ENCODE measurements at places on chromosomes 12 and 14. TPM values are rescaled to one million over a fixed set of nuclear protein-coding genes. Genes with fewer than 3 reads are reported as not detected.

DNA sequence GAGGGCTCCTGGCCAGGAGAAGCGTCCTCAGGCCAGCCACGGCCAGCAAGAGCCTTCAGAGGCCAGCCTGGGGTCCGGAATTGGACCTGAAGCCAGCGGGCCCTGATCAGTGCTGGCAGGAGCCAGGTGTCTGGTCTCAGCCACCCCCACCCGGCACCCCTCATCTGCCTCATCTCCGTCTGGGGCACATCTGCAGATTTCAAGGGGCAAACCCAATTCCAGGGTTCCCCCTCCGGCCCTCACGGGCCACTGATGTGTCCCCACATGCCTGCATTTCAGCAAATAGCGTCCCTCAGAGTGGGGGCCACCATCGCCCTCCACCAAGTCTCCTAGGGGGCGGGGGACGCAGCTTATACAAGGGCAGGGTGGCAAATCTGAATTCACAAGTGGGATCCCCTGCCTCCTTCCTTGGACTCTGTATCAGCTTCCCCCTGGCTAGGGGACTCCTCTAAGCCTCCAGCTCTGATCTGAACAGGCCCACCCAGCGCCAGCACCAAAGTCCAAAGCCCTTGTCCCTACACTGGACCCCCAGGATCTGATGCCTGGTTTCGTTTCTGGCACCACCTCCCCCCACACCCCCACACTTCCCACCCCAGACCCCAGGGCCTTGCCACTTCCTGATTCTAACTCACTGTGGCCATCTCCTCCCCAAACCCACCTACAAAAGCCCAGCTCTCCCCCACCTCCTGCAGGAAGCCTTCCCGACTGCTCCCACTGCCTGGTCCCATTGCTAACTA lies 10.1 kb downstream of the TMEM179 start:
- DNase-seq = peak; percentile 32

DNA sequence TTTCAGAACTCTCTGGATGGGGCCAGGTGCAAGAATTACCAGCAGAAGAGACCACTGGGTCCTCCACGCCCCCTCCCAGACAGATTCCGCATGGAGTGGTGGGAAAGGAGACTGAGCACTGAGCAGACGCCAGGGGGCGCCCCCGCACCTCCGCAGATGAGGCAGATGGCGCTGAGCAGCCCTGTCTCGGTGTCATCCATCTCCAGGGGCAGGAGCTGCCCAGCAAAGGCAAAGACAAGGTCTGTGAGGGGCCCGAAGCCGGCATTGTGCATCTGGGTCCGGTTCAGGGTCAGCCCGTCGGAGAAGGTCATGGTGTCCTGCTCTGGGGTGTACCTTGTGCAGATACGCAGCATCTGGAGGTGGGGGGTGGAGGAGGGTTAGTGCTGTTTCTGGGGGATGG lies 6.3 kb upstream of the ITGB7 start:
- peak; percentile 93 for DNase-seq

LRRK2 gene
- 0.74 TPM for polyA plus RNA-seq

OR4K2 gene
- polyA plus RNA-seq = not detected

DNA sequence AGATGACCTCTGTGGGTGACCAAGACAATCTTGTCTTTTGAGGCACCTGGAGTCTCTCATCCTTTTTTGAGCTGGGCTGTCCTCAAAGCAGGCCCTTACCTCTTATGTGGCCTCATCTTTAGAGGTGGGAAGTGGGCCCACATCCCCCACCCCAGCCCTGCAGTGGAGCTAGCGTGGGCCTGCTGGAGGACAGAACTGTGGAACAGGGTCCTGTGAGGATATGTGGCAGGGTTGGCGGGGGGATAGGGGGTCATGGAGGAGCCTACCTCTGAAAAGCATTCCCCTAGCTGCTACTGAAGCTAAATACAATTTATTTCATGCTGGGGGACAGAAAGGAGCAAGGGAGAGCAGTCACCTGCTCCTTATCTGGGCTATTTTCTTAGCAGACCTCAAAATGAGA lies 457 bp upstream of the GPD1 start:
- no peak for DNase-seq

DNA sequence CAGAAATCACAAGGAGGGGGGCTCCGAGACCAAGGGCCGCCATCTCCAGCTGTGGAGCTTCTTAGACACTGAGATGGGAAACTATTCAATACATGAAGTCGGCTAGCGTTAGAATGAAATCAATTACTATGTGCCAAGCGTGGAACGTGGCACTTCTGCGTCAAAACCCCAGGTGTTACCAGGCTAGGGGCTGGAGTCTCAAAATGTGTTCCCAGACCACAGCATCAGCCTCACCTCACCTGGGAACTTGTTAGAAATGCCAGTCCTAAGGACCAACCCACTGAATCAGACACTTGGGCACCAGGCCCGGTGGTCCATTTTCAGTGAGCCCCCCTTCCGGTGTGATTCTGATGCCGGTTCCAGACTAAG lies 5.0 kb upstream of the SETD1B start:
- no peak for DNase-seq

DNA sequence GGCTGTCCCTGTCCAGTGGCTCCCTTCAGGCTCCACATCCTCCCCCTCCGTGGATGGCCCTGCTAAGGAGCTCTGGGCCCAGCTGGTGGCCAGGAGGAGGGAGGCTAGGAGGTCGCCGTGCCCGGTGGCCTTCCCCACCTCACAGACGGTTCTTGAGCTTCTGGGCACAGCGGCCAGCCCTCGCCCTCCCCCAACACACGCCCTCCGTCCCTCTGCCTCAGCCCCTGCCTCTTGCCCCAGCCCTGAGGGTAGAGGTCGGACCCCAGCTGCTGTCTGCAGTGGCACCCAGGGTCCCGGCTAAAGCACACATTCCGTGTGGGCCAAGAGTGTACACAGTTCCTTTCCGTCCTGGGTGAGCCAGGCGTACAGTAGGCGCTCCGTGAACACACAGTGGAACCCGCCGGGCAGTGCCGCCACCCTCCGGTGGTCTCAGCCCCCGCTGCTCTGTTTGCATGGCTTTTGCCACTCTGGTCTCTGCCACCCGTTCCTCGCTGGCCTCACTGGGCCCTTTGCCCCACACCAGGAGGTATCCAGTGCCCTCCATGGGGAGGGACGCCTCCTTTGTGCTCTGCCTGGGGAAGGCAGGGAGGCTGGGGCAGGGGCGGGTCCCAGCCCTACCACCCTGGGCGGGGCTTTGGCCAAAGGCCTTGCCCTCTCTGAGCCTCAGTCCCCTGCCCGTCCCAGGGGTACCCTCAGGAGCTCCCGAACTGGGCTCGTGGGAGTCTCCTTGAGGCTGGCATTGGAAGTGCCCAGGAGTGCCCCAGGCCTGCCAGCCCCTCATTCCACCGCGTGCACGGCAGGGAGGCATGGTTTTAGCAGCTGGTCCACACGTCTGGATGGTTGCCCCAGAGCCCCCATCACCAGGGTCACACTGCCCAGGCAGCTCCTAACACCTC lies 13.0 kb downstream of the TRMT61A start:
- DNase-seq = peak; percentile 22

ANKRD33 gene
- polyA plus RNA-seq = not detected

GRCh38 chr12:132416827-132417226 lies 73.1 kb upstream of the FBRSL1 start:
- DNase-seq = no peak

DNA sequence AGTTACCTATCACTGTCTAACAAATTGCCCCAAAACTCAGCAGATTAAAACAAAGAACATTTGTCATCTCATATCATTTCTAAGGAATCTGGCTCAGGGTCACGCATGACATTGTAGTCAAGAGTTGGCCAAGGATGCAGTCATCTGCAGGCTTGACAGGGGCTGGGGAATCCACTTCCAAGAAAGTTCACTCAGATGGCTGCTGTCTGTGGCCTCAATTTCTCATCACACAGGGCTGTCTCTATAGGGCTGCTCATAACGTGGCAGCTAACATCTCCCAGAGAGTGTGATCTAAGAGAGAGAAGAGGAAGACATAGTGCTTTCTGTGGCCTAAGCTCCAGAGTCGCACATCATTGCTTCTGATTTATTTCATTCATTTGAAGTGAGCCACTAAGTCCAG lies 17.0 kb upstream of the IL22 start:
- DNase-seq = no peak

CCDC197 gene
- polyA plus RNA-seq = 0.61 TPM

DNA sequence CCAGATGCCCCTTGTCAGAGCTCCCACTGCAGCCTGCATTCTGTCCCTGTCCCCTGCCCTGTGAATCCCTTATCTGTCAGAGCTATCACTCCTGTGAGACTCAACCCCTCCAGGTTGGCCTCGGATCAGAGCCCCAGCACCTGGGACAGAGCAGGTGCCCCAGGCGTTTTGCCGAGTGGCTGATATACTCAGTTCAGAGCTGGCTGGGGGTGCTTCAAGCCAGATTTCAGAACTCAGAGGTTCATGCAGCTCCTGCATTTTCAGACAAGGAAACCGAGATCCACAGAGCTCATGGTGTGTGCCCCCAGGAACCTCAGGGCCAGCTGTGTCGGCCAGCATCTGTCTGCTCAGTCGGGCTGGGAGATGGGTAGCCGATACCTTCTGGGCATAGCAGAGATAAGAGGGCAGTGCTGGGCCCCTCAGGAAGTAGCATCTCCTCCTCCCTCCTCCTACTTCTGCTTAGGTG lies 228.0 kb upstream of the RTL1 start:
- peak; percentile 25 for DNase-seq

HOXC12 gene
- 0.01 TPM for polyA plus RNA-seq

- no peak for DNase-seq
These were observed 13.8 kb upstream of the NELL2 start for GRCh38 chr12:44889926-44890325.

COL2A1 gene
- not detected for polyA plus RNA-seq

DNA sequence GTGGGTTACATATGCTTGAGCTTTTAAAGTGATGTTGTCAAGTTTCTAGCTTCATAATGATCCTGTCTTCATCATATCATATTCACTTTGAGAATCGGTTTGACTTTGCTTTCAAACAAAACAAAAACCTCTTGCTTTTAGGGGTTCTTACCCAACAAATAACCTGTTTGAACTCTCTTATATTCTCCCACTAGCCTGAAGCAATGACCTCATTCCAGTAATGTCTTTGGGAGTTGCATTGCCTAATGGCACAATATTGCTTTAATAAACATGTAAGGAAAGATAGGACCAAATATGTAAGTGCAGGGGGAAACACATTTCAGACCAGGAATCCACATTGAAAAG lies 27.7 kb downstream of the WBP11 start:
- DNase-seq = no peak

- DNase-seq = no peak
These were observed 49.7 kb downstream of the DDX51 start for GRCh38 chr12:132094269-132094891.

GRCh38 chr12:33596061-33596460 lies 156.4 kb upstream of the SYT10 start:
- DNase-seq = no peak

GRCh38 chr12:8907513-8907912 lies 6.8 kb upstream of the PHC1 start:
- DNase-seq = no peak

CDK17 gene
- polyA plus RNA-seq = 8.8 TPM

- DNase-seq = no peak
These were observed 9.4 kb downstream of the STON2 start for GRCh38 chr14:81390696-81391095.

CRIP1 gene
- polyA plus RNA-seq = 17.5 TPM

- DNase-seq = no peak
These were observed 155.7 kb downstream of the DPF3 start for GRCh38 chr14:72738161-72738611.

- DNase-seq = no peak
These were observed 6.2 kb upstream of the DCAF11 start for GRCh38 chr14:24108336-24108874.

DNA sequence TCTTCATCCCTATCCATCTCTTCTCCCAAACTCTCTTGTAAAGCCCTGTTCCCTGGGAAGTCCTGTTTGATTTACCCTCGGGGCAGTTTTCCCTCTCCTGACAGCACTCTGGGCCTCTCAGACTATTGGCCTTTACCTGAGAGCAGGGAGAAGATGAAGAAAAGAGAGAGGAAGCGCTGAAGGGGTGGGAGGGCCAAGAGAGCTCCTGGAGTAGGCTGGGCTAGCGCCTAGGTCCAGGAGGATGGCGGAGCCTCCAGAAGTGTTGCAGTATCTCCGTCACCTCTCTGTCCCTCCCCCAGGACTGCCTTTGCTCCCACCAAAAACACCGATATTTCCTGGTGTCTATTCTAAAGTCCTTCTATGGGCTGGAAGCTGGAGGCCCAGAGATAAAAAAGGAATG lies 5.7 kb upstream of the IGFBP6 start:
- DNase-seq = no peak

GRCh38 chr12:104958805-104959334 lies 780 bp upstream of the SLC41A2 start:
- DNase-seq = no peak

- DNase-seq = no peak
These were observed 92.9 kb upstream of the TBX3 start for GRCh38 chr12:114776731-114777442.

DNA sequence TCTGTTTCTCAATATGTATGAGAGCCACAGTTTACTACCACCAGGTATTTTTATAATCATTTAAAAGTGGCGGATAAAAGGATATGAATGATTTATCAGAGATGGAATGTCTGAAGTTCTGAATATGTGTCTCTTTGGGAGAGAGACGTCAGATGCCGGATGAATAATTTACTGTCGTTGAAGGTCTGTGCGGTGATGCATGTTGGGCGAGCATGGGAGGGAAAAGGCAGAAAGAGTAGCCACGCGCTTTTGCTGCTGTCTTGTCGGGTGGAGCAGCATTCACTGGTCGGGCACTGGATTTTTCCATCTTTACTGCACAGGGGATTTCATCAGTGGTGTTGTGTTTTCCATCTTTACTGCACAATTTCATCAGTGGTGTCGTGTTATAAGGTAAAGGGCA lies 65.6 kb downstream of the SYNE2 start:
- DNase-seq = no peak

DNA sequence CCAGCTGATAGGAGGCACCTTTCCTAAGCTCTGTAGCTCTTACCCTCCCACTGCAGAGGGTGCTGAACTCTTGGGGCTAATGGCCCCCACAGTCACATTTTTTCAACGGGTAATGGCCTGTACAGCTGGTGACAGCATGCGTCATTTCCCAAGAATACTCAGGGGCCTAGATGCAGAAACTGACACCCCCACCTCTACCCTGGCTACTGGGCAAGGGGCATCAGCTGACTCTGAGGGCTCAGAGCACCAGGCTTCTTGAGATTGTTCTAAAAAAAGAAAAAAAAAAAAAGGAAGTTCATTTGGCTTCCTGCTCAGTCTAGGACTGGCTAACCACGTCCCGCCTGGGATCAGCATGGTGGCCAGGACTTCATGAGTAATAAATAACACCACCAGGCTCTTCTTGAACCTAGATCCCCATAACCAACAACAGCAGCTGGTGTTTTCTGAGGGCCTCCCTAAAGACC lies 35.2 kb downstream of the ZFP36L1 start:
- DNase-seq = peak; percentile 42

LRIG3 gene
- 1.4 TPM for polyA plus RNA-seq

PTCSC3 gene
- not detected for polyA plus RNA-seq

DNA sequence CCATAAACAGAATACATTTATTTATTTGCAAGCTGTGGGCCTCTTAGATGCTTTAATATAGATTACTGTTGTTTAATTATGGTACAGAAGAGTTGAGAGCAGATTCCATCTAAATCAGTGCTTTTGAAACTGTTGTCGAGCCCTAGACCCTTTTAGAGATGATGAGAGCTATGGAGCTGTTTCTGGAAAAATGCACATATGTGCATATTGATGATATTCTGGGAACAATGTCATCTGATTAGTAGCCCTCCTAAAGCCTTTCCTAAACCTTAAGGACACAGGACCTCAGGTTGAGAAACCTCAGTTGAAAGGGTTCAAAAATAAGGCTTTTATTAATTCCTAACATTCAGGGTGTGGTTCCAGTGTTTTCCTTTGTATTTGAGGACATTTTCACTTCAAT lies 11.7 kb downstream of the PRKCH start:
- DNase-seq = no peak

TCL1B gene
- polyA plus RNA-seq = not detected

- no peak for DNase-seq
These were observed 458.4 kb upstream of the SYT1 start for GRCh38 chr12:78406213-78406612.

GRCh38 chr12:27190761-27191160 lies 53.3 kb upstream of the STK38L start:
- no peak for DNase-seq
